Thyroid gland (tissue), 4 donors: ENCODE measurements at places on chromosomes 2 and 18.

- H3K4me3 ChIP-seq, result no peak overlapping the region
- H3K4me1 ChIP-seq, result peaks cover 19% of the 10 kb centered on the region
- no peaks in the 10 kb centered on the region for H3K27me3 ChIP-seq
- H3K36me3 ChIP-seq, result no peaks in the 10 kb centered on the region
- no peak for DNase-seq
Measured at GRCh38 chr2:120206022-120206581, 17.1 kb downstream of the TMEM185B start.

DNA sequence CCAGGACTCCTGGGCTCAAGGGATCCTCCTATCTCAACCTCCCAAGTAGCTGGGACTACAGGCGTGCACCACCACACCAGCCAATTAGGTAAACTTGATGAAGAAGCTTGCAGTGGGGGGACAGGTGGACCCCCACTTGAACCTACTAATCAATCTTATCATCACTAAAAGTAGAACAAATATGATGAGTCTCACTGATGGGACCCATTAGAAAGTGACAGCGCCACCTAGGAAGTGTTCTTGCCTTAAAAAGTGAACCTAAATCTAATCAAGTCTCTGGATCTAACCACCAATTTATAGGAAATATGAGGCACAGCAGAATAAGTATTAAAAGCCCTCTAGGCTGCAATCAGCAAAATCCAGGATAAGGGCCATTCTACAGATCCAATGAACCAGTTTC is 79.2 kb downstream of the BIN1 start:
- peaks cover 4% of the 10 kb centered on the region for H3K27me3 ChIP-seq
- no peak for DNase-seq
- no peak overlapping the region for H3K27ac ChIP-seq
- no peak overlapping the region for H3K4me3 ChIP-seq

DNA sequence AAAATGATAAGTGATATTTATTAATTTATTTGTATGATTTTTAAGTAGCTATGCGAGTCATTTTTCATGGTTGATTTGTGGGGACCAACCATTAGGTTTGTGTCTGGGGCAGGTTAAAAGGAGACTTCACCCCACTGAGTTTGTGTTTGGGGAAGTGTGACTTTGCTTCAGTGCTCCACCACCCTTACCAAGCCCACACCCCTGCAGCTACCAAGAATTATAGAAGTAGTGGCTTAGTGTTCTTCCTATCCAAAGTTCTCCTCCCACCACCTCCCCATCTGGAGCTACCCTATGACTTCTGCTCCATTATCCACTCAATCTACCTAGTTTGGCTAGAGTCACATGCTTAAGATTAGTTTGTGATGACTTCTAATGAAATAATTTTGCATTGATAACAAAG is 182.1 kb upstream of the ZEB2 start:
- no peak overlapping the region for H3K27ac ChIP-seq
- H3K36me3 ChIP-seq, result no peaks in the 10 kb centered on the region
- H3K27me3 ChIP-seq, result no peaks in the 10 kb centered on the region
- no peaks in the 10 kb centered on the region for H3K4me1 ChIP-seq
- no peak for DNase-seq

GRCh38 chr2:53512071-53512826 is 255.4 kb upstream of the CHAC2 start:
- no peaks in the 10 kb centered on the region for H3K27me3 ChIP-seq
- DNase-seq, result no peak
- no peak overlapping the region for H3K27ac ChIP-seq
- no peaks in the 10 kb centered on the region for H3K36me3 ChIP-seq
- H3K4me1 ChIP-seq, result no peaks in the 10 kb centered on the region

DNA sequence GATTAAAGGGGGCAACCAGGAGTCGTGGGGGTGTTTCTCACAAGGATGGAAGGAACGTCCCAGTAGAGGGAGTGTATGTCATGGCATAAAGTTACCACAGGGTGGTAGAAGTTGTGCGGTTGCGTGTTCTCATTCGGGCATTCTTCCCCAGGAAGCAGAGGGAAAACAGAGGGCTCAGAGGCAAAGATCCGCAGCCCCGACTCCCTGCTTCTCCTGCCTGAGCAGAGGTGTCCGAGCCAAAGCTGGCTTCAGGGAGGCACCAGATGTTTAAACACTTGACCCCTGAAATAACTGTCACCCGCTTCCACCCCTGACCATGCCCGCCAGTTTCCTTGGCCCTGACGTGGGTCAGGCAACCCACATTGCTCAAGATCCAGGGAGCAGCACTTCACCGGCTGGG is 83.7 kb downstream of the EN1 start:
- H3K27me3 ChIP-seq, result no peaks in the 10 kb centered on the region
- H3K27ac ChIP-seq, result no peak overlapping the region
- DNase-seq, result no peak
- no peaks in the 10 kb centered on the region for H3K36me3 ChIP-seq
- H3K4me3 ChIP-seq, result no peak overlapping the region

DNA sequence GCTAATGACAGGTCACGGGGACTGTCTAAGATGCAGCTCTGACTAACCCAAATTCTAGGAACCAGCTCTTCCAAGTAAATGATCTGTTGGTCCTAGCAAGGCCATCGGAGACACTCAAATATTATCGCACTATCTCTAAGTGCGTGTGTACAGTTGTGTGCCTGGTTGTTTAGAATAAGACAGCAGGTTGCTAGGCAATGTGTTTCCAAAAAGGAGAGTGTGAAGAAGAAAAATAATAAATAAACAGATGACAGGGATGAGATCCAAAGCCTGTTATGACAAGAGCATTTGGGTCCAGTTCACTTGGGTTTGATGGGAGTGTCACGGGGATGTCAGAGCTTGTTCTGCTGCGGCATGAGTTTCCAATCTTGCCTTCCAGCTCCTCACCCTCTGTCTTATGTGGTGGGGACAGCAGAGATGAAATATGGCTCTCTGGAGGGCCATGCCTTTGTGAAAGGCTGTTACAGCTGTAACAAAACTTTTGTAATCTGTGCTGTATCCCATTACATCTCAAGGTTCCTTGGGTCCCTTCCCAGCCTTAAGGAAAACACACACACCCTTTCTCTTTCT is 127.5 kb upstream of the TNP1 start:
- H3K27me3 ChIP-seq, result no peaks in the 10 kb centered on the region
- H3K4me3 ChIP-seq, result no peak overlapping the region
- DNase-seq, result no peak
- H3K4me1 ChIP-seq, result peaks cover 5% of the 10 kb centered on the region
- no peak overlapping the region for H3K27ac ChIP-seq

DNA sequence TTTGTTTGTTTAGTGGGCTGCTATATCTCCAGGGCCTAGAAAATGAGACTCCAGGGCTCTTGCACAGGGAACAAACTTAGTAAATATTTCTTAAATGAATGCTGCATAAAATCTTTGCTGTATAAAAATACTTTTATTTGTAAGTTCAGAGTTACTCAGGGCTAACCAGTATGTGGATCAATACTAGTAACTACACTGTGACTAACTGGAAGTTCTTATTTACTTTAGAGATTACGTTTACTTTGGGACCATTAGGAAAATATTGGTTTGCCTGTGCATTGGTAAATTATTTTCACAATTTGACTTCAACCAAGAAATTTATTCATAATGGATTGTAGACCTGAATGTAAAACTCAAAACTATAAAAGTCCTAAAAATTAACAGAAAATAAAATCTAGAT is 575.5 kb downstream of the RNF144A start:
- no peak overlapping the region for H3K27ac ChIP-seq
- no peaks in the 10 kb centered on the region for H3K4me1 ChIP-seq
- H3K4me3 ChIP-seq, result no peak overlapping the region
- H3K27me3 ChIP-seq, result no peaks in the 10 kb centered on the region

- no peaks in the 10 kb centered on the region for H3K4me1 ChIP-seq
- H3K27ac ChIP-seq, result no peak overlapping the region
- H3K27me3 ChIP-seq, result no peaks in the 10 kb centered on the region
Measured at GRCh38 chr2:66803726-66804125, 368.8 kb downstream of the MEIS1 start.

DNA sequence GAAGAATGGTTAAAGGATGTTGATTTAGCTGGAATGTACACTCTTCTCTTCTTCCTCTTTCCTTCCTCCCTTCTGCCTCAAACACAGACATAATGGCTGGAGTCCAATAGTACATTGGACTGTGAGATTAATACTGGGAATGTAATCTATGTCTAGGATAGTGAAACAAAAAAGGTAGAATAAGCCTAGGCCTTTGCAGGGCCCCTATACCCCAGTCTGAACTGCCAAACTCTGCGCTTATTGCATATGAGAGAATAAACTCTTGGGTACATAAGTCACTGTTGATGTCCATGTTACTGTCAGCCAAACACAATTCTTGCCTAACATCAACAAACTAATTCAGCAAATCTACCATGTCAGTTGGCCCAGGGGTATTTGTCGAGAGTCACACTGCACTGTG is 29.7 kb upstream of the CCDC150 start:
- no peaks in the 10 kb centered on the region for H3K27me3 ChIP-seq
- no peaks in the 10 kb centered on the region for H3K36me3 ChIP-seq
- H3K27ac ChIP-seq, result no peak overlapping the region
- DNase-seq, result no peak
- no peaks in the 10 kb centered on the region for H3K4me1 ChIP-seq
- H3K4me3 ChIP-seq, result no peak overlapping the region

DNA sequence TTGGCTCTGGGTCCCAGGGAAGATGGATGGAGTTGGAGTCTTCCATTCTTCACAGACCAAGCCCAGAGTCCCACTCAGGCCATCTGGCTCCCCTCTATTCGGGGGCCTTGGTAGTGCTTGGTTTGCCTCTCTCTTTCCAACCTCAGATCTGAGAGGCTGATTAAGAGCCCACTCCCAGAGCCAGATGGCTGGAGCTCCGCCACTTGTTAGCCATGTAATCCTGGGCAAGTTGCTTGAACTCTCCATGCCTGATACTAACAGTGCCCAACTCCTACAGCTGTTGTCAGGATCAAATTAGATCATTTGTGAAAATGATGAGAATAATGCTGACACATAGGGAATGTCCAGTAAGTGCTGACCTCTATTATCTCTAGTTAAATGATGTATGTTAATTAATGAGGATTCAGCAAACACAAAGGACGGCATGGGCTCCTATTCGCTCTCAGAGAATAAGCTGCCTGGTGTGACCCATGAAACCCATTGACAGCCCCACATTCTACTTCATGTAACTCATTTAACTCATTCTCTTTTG is 46.6 kb upstream of the SLC14A1 start:
- no peaks in the 10 kb centered on the region for H3K36me3 ChIP-seq
- no peak overlapping the region for H3K4me3 ChIP-seq
- DNase-seq, result no peak

DNA sequence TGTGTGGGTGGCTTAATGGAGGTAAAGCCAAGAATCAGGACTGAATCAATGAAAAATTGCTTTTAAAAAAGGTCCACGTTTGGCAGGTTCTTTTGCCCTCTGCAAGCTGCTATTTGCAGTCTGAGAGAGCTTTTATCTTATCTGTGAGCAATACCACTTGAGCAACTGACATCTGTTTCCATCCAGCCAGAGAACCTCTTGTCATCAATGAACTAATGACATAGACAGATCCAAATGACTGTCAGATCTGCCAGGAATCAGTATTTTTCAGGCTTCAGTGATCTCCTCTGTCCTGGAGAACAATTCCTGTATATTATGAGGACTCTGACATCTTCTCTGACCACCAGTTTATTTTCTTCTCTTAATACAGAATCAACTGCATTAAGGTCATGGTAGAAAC is 608.1 kb downstream of the LRP1B start:
- no peak overlapping the region for H3K27ac ChIP-seq
- no peak for DNase-seq
- no peak overlapping the region for H3K4me3 ChIP-seq
- no peaks in the 10 kb centered on the region for H3K27me3 ChIP-seq
- H3K4me1 ChIP-seq, result no peaks in the 10 kb centered on the region

DNA sequence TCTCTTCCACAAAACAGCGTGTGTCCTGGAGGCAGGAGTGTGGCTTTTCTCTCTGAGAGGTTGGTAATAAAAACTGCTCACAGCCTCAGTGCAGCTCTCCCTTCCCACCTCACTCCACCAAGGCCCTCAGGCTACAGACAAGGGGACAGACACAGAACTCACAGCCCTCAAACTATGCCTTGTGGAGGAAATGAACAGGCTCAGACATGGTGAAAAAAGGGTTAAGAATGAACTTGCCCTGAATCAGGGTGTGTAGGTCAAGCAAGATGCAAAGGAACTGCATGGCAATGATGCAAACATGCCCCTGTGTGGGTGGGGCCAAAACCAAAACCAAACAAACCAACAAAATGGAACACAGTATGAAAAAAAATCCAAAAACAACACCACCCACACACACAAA is 125.8 kb downstream of the GALNT14 start:
- no peaks in the 10 kb centered on the region for H3K4me1 ChIP-seq
- DNase-seq, result no peak
- no peak overlapping the region for H3K4me3 ChIP-seq
- no peaks in the 10 kb centered on the region for H3K27me3 ChIP-seq
- no peaks in the 10 kb centered on the region for H3K36me3 ChIP-seq

DNA sequence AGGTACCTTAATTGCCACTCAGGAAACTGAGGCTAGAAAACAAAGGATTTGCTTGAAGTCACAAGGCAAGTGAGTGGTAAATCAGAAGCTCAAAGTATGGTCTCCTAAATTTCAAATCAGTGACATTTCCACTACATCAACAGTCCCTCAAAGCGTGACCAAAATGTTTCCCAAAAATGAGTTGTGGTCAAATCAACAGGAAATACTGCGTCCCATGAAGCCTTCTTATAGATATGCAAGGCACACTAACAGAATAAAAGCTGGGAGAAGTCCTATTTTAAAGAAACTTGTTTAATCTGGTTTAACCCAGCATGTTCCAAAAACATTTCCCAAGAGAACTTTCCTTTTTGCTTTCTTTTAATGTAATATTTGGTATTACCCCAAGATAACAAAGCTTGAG is 249.4 kb downstream of the EXOC6B start:
- H3K27ac ChIP-seq, result no peak overlapping the region
- peaks cover 5% of the 10 kb centered on the region for H3K4me1 ChIP-seq
- no peaks in the 10 kb centered on the region for H3K27me3 ChIP-seq
- DNase-seq, result no peak
